ENCODE measurements at places on chromosomes 11 and 22. TPM values are rescaled to one million over a fixed set of nuclear protein-coding genes. Genes with fewer than 3 reads are reported as not detected.

MAPK8IP2 gene
- total RNA-seq: 3.4 TPM

PAFAH1B2 gene
- total RNA-seq: 18.1 TPM

DNA sequence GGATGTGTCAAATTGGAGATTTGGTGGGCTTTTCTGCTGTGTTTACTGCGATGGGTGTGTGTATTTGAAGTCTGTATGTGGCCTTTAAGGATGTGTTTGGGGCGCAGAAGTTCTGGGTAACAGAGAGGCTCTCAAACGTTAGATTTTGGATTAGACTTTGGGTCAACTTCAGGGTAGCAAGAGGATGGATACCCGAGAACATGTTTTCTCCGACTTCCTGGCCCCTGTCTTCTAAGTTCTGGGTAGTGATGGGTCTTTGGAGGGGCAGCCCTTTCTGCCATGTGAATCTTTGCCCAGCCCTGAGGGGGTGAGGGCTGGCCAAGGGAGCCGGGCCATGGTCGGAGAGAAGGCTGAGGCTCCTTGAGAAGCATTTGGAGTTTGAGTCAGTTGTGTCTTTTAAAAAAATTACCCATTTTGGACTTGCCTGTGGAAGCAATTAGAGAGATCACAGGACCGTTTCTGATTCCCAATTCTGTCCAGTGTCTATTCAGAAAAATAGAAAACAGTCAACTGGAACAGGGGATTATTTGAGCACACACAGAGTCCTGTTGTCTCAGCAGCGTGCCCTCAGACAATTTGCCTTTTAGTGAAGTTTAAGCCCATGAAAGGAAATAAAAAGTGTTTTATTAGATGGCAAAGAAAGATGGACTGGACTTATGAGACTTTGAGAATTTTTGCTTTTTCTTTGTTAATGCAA, 114.4 kb downstream of the PTPRJ start:
- H3K27me3 ChIP-seq: no peaks in the 10 kb centered on the region
- H3K27ac ChIP-seq: peak overlapping the region; percentile 71
- no peaks in the 10 kb centered on the region for H3K36me3 ChIP-seq
- H3K4me3 ChIP-seq: no peak overlapping the region

- no peak overlapping the region for H3K4me3 ChIP-seq
- DNase-seq: no peak
- H3K27me3 ChIP-seq: peaks cover 10% of the 10 kb centered on the region
- H3K27ac ChIP-seq: no peak overlapping the region
- no peaks in the 10 kb centered on the region for H3K36me3 ChIP-seq
- no peaks in the 10 kb centered on the region for H3K4me1 ChIP-seq
Observed at GRCh38 chr11:67517784-67518552, 5.3 kb downstream of the CABP2 start.

SLC17A6 gene
- total RNA-seq: not detected

DNA sequence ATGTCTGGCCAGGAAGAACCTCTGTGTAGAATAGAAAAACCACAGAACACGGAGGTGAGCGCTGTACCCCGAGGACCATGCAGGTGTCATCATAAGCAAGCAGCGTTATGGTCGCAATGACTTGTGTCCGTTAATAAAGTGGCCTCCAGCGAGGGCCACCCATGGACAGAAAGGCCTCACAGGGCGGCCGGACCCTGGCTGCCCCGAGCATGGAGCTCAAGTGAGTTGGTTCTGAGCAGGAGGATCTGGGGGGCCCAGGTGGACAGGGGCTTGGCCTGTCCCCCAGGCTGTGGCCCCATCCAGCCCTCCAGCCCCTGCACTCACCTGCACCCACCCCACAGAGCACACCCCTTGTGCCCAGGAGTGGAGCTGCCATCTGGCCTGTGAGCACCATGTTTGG, 133.8 kb downstream of the BRD1 start:
- DNase-seq: no peak
- H3K27me3 ChIP-seq: peaks cover 8% of the 10 kb centered on the region
- H3K4me1 ChIP-seq: no peaks in the 10 kb centered on the region
- H3K4me3 ChIP-seq: no peak overlapping the region
- no peaks in the 10 kb centered on the region for H3K36me3 ChIP-seq
- H3K27ac ChIP-seq: no peak overlapping the region

- no peaks in the 10 kb centered on the region for H3K36me3 ChIP-seq
- DNase-seq: no peak
- H3K4me1 ChIP-seq: no peaks in the 10 kb centered on the region
- no peaks in the 10 kb centered on the region for H3K27me3 ChIP-seq
- H3K4me3 ChIP-seq: no peak overlapping the region
Observed at GRCh38 chr11:58784995-58785394, 53.3 kb upstream of the GLYAT start.

DNA sequence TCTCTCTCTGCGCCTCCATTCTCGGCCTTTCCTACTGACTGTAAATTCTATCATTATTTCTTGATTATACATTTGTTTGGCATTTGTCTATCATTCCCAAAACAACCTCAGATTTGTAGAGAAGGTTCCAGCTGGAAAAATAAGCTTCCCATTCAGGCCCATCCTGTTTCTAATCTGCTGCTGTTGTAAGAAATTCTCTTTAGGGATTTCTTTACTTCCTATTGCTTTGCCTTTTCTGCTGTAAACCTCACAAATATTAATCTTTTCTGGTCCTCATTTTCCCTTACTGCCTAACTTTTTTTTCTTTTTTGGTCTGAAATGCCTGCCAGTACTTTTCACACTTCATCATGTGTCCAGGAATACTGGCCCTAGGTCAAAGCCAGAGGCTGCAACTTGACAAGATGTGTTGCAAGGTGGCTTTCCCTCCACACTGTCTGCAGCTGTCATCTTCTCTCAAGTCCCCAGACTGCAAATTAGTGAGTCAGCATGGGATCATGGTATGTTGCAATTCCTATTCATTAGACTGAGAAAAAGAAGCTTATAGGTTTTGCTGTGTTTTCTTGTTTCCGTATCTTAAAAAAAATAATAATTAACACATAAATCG, 858.7 kb upstream of the CHORDC1 start:
- no peaks in the 10 kb centered on the region for H3K4me1 ChIP-seq
- H3K27ac ChIP-seq: no peak overlapping the region
- no peaks in the 10 kb centered on the region for H3K36me3 ChIP-seq

Data from transverse colon (tissue), 4 donors.